Muscle of leg (tissue), 16 donors: ENCODE measurements at places on chromosomes 1 and 21. TPM values are rescaled to one million over a fixed set of nuclear protein-coding genes. Genes with fewer than 3 reads are reported as not detected.
A peak's percentile ranks its signal among the peaks of the same experiment; 100 is the strongest.

GRCh38 chr1:32250893-32251716 is at the start of gene LCK:
Gene LCK, plus strand, starts transcription at chr1:32251265. Its CDS starts 23,065 bp downstream, at chr1:32274330.
- peaks cover 43% of the 10 kb centered on the region for H3K4me1 ChIP-seq
- no peak for DNase-seq
- peak within 1 kb of the TSS; percentile 90 for H3K27ac ChIP-seq
- peaks cover 2% of the 10 kb centered on the region for H3K27me3 ChIP-seq
- H3K4me3 ChIP-seq, result peak within 1 kb of the TSS; percentile 9
- H3K36me3 ChIP-seq, result no peaks in the 10 kb centered on the region

The NUP210L gene
- 0.04 TPM for total RNA-seq

The FAM151A gene
- not detected for total RNA-seq

GRCh38 chr1:29855561-29856160 is 619.3 kb downstream of the PTPRU start:
- H3K4me1 ChIP-seq, result no peaks in the 10 kb centered on the region
- peaks cover 11% of the 10 kb centered on the region for H3K27me3 ChIP-seq
- H3K36me3 ChIP-seq, result no peaks in the 10 kb centered on the region
- DNase-seq, result no peak

The LIN28A gene
- not detected for total RNA-seq

- H3K27ac ChIP-seq, result no peak overlapping the region
- H3K4me1 ChIP-seq, result peaks cover 14% of the 10 kb centered on the region
- no peaks in the 10 kb centered on the region for H3K36me3 ChIP-seq
- DNase-seq, result no peak
Measured at GRCh38 chr1:58769809-58770320, 14.0 kb downstream of the JUN start.

DNA sequence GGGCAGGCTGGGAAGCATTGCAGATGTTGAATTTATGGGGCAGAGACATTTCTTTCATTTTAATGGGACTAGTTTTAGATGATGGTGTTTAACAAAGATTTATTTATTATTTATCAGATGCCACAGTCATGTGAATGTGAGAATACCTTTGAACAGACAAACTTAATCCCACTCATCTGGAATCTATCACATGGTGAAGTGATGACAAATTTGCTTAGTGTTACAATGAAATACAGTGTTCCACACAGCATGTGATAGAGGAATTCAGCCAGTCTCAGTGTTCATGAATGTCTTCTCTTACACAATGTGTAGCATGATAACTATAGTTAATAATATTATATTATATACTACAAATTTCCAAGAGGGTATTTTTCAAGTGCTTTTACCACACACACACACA is 1361.7 kb upstream of the B3GALT2 start:
- H3K4me3 ChIP-seq, result no peak overlapping the region
- no peaks in the 10 kb centered on the region for H3K4me1 ChIP-seq
- no peaks in the 10 kb centered on the region for H3K36me3 ChIP-seq
- no peak for DNase-seq

GRCh38 chr1:77543822-77544448 is 138.5 kb downstream of the ZZZ3 start:
- H3K27ac ChIP-seq, result no peak overlapping the region
- H3K4me1 ChIP-seq, result peaks cover 13% of the 10 kb centered on the region
- no peaks in the 10 kb centered on the region for H3K36me3 ChIP-seq

DNA sequence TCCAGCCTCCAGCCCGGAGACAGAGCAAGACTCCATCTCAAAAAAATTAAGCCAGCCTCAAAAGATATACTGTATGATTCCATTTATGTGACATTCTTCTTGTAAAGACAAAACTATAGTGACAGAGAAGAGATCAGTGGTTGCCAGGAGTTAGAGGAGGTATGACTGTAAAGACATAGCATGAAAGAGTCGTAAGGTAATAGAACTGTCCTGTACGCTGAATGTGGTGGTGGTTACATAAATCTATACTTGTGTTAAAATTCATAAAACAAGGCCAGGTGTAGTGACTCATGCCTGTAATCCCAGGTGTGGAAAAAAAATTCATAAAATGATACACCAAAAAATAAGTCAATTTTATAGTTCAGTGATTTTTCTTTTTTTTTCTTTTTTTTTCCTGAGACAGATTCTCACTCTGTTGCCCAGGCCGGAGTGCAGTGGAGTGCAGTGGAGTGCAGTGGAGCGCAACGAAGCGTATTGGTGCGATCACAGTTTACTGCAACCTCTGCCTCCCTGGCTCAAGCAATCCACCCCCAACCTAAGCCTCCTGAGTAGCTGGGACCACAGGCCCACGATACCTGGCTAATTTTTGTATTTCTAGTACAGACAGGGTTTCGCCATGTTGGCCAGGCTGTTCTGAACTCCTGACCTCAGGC is 84.9 kb upstream of the CXADR start:
- no peak overlapping the region for H3K4me3 ChIP-seq
- H3K27me3 ChIP-seq, result no peaks in the 10 kb centered on the region
- H3K4me1 ChIP-seq, result no peaks in the 10 kb centered on the region
- DNase-seq, result no peak

- no peaks in the 10 kb centered on the region for H3K4me1 ChIP-seq
- H3K27ac ChIP-seq, result no peak overlapping the region
- no peak for DNase-seq
- no peaks in the 10 kb centered on the region for H3K27me3 ChIP-seq
Measured at GRCh38 chr1:39808784-39809517, 20.3 kb upstream of the BMP8B start.

DNA sequence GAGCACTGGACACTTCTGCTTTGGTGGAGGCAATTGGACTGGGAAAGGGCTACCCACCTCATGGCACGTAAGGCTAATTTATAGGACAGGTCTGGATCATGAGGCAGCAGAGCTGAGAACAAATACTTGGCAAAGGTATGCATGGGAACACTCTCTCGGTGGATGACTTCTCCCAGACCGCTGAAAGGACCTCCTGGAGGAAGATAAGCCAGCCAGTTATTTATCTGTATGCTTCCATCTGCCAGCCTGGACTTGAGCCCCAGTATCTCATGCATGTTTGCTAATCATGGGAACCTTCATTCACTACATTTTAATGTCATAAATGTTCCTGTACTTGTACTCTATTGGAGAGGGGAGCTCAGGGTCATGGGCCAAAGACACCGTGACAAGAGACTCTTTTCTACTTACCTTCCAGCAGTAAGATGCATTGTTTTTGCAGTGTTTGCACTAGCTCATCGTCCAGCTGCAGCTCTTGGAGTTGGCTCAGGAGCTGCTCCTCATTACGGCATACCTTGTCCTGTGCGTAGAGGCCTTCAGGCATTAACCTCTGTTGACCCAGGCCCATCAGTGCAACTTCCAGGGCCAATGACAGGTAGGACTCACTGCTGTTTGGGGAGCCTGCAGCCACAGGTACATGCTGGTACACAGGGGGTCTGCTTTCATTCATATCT is 23.7 kb downstream of the UROD start:
- H3K36me3 ChIP-seq, result no peaks in the 10 kb centered on the region
- no peak for DNase-seq
- no peak overlapping the region for H3K4me3 ChIP-seq
- no peak overlapping the region for H3K27ac ChIP-seq
- H3K27me3 ChIP-seq, result no peaks in the 10 kb centered on the region
- no peaks in the 10 kb centered on the region for H3K4me1 ChIP-seq

The LCE6A gene
- total RNA-seq, result not detected
